Cerebellum (tissue), 4 donors: ENCODE measurements at places on chromosomes 6 and 20. TPM values are rescaled to one million over a fixed set of nuclear protein-coding genes. Genes with fewer than 3 reads are reported as not detected.

TMC2 gene
- total RNA-seq = 3.7 TPM

RIPOR2 gene
- 34.9 TPM for total RNA-seq

BTNL2 gene
- total RNA-seq = 0.18 TPM

RSPO3 gene
- 7.4 TPM for total RNA-seq

CPNE5 gene
- total RNA-seq = 6.9 TPM
